ENCODE measurements at places on chromosomes 13 and 19. TPM values are rescaled to one million over a fixed set of nuclear protein-coding genes. Genes with fewer than 3 reads are reported as not detected.

LENG9 gene
- total RNA-seq = 2.7 TPM

TGFB1 gene
- total RNA-seq = 4.0 TPM

NBEA gene
- total RNA-seq = 18.0 TPM

GPR4 gene
- total RNA-seq = 0.44 TPM

LGALS14 gene
- 0.13 TPM for total RNA-seq

SYCN gene
- total RNA-seq = not detected

C5AR2 gene
- 0.40 TPM for total RNA-seq

DENND1C gene
- total RNA-seq = 0.13 TPM

TNNI3 gene
- total RNA-seq = 0.80 TPM

GPR12 gene
- 0.09 TPM for total RNA-seq

DLL3 gene
- 0.09 TPM for total RNA-seq

MCEMP1 gene
- not detected for total RNA-seq

GRIN3B gene
- not detected for total RNA-seq

TNFRSF19 gene
- 9.5 TPM for total RNA-seq

MBD3L2 gene
- total RNA-seq = not detected

APOC4 gene
- total RNA-seq = not detected

DMWD gene
- total RNA-seq = 29.1 TPM

UNC13A gene
- 0.09 TPM for total RNA-seq

CYP2A6 gene
- total RNA-seq = not detected

TSHZ3 gene
- total RNA-seq = 8.0 TPM

CDX2 gene
- total RNA-seq = not detected

RELB gene
- 2.0 TPM for total RNA-seq

GPC5 gene
- total RNA-seq = 2.1 TPM

PRDX2 gene
- 191 TPM for total RNA-seq

GIPR gene
- 0.09 TPM for total RNA-seq

HIF3A gene
- total RNA-seq = 93.6 TPM

KASH5 gene
- not detected for total RNA-seq

KLK12 gene
- not detected for total RNA-seq

CEACAM20 gene
- not detected for total RNA-seq

CFD gene
- 8.7 TPM for total RNA-seq

SMIM44 gene
- not detected for total RNA-seq

PSG5 gene
- 0.80 TPM for total RNA-seq

PTPRH gene
- 0.58 TPM for total RNA-seq

ZNF285 gene
- total RNA-seq = 7.2 TPM

Data from muscle of leg (tissue), 16 donors.